Stimulated activated CD4-positive, alpha-beta T cell treated with anti-CD3 and anti-CD28 coated beads, Interleukin-15, amount 100 ng/mL, for 1 hour (primary cell): ENCODE measurements at places on chromosomes 1 and 21.
A peak's percentile ranks its signal among the peaks of the same experiment; 100 is the strongest.

- no peak for DNase-seq
These were observed 61.2 kb downstream of the GBP6 start for GRCh38 chr1:89425056-89425455.

- DNase-seq, result peak; percentile 49
These were observed 1.1 kb downstream of the ADGRB2 start for GRCh38 chr1:31762726-31763670.

- no peak for DNase-seq
These were observed 9.5 kb downstream of the RSPH1 start for GRCh38 chr21:42486531-42486930.

DNA sequence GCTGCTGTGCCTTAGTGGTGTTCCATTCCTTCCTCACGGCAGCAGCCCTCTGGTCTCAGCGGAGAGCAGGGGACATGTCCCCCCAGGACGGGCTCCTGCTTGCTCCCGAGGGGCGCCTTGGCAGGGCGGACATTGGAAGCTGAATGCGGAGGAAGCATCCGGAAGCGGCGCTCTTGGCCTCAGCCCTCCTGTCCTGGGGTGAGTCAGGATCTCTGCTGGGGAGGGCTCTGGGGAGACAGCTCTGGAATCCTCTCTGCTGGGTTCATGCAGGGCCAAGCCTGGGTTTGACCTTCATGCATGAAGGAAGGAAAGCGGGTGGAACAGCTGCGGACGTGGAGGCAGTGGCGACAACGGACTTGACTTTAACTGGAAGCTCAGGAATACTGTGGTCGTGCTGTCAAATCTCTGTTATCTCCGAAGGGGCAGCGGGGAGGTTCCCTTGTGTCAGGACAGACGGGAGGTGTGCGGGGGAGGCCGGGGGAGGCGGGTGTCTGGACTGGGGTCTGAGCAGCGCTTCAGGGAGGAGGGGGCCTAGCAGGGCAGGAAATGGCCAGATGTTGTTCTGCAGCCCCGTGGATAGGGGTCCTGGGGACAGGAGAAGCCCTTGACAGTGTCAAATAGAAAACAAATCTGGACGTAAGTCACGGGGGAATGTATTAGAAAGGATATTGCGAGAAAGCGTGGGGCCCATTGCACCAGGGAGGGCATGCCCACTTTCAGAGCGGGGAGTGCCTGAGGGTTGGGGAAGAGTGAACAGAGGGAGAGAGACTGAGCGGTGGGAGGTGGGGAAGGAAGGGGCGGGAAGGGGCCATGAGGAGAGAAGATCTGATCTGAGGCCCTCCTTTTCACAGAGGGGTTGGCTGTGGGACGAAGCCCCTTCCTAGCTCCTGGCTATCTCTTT, 26.6 kb downstream of the CRYAA start:
- no peak for DNase-seq

DNA sequence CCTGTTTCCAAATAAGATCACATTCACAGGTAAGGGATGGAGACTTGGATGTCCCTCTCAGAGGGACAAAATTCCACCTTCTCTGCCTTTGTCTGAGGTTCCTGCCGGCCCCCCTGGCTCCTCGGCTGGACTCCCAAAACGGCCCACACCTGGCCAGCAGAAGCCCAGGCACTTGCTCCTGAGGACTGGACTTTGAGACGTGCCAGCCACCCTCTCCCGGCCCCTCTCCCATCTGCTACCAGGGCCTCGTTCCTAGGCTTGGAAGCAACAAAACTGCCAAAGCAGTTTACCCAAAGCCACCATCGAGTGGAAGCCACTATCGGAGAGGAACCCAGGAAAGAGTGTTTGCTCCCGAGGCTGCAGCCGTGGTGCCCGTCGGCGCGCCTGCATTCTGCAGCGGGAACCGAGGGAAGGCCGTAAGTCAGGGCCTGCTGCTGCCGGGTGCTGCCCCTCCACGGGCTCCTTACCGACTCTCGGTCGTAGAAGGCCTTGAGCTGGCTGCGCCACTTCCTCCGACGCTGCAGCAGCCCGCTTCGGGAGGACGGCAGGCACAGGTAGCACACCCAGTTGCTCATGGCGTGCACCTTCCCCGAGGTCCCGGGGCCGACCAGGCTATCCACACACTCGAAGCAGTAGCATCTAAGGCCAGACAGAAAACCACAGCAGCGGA, 3.5 kb downstream of the DNMT3L start:
- DNase-seq, result no peak

DNA sequence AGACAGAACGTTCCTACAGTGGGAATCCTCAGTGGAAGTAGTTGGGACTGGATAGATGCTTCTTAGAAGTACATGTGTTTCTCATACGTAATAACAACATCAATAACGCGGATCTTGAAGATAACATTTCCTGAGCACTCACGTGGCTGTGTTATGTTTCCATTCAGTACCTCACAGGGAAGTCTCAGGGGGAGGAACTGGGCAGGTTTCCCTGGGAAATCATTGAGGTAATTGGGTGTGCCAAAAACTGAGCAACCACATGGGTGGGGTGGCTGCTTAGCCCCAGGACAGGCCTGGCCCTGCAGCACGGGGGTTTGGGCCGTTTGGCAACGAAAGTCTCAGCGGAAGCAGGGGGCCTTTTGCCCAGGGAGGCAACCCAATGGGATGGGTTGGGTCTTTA, 133.8 kb downstream of the ZSCAN20 start:
- no peak for DNase-seq

DNA sequence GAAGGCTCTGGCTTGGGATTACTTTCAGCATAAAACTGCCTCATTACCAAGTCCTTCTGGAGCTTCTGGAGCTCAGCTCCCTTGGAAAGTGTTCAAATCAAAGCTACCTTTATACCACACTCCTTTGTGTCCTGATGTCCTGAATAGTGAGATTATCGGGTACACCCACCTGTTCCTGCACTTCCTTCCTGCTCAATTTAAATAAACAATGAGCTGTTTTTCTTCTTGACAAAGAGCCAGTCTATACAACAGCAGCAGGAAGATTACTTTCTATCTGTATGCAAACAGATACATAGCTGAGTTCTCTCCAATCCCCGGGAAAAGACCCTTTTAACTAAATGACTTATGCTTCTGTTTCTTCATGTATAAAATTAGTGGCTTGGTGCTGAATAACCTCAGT, 258.0 kb upstream of the FMN2 start:
- no peak for DNase-seq

- no peak for DNase-seq
These were observed 9.0 kb upstream of the RPL5 start for GRCh38 chr1:92822879-92823278.
